ENCODE measurements at places on chromosomes 6 and 20.

GRCh38 chr20:2879146-2879545, 5.9 kb downstream of the PTPRA start:
- no peak for DNase-seq

DNA sequence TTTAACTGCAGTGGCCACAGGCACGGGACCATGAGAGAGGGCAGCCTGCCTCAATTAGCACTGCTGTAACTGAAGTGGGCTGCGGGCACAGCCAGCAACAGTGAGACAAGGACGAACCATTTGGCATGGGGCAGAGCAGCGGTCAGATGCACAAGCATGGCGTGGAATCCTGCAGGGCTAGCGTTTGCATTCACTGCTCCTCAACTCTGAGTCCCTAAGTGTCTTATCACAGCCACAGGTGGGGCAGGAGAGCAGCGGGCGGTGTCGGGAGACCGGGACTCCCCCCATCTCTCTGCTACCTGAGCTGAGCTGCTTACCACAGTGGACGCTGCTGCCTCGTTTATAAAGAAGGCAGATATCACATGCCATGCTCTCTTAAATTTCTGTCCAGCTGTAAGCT, 31.3 kb upstream of the PDE10A start:
- no peak for DNase-seq

DNA sequence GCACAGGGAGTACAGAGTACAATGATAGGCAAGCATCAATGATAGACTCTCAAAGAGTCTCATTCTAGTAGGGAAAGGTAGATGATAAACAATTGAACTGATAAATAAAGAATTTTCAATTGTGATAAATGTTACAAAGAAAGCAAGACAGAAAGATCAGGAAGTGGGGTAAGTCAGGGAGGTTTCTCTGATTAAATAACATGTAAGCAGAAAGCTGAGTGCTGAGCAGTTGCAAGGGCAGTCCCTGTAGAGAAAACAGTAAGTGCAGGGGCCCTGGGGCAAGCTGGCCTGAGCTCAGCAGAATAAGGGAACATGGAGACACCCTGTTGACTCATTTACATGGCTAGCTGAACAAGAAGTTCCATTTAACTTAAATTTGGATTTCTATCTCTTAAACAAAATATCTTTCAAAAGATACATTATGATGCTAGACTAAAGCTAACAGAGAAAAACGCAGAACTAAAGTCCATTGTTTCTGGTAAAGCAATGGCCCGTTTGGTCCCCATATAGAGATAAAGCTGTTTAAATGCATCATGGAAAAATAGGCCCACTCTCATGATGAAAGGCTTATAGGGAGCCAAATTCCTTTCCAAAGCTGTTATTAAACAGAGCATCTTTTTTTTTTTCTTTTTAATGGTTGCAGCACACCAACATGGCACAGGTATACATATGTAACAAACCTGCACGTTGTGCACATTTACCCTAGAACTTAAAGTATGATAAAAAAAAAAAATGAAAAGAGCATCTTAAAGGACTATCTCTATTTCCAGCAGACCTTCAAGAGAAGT, 5.3 kb upstream of the TNFAIP3 start:
- DNase-seq = peak; percentile 72

DNA sequence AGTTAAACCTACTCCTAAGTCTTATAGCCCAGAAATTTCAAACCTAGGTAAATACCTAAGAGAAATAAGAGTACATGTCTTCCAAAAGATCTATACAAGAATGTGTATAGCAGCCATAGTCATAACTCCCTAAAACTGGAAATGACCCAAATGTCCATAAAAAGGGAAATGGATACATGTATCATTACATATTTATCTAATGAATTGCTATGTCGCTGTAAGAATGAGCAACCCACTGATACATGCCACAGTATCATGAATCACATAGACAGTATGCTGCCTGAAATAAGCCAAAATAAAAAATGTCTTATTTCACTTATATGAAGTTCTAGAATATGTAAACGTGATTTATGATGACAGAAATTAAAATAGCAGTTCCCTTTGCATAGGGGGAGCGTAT, 679.5 kb downstream of the MAFB start:
- no peak for DNase-seq

DNA sequence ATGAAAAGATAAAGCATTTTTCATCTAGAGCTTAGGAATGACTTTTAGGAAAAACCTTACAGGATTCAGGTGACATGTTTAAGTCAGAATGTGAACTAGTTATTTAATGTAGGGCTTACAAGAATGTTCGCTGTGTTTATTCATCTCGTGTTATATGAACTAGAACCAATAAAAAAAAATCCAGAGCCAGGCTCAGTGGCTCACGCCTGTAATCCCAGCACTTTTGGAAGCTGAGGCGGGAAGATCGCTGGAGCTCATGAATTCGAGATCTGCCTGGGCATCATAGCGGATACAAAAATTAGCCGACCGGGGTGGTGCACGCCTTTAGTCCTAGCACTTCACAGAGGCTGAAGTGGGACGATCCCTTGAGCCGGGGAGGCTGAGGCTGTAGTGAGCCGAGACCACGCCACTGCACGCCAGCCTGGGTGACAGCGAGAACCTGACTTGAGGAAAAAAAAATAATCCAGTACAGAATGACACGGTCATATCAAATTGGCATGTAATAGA, 46.3 kb downstream of the OR2B2 start:
- DNase-seq = no peak

DNA sequence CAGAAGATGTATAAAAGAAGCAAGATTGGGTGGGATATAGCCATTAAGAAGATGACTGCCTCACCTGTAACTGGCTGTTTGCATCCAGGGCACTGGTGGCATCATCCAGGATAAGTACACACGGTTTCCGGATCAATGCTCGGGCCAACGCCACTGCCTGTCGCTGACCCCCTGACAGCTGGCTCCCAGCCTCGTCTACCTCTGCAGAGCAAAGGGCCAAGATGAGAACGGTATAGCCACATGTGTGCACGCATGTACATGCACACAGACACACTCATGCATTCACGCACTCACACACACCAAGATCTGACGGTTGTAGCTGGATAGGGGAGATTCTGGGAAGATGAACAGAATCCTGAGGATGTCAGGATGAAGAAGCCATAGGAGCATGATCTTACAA, 3.2 kb upstream of the PSMB8 start:
- no peak for DNase-seq

DNA sequence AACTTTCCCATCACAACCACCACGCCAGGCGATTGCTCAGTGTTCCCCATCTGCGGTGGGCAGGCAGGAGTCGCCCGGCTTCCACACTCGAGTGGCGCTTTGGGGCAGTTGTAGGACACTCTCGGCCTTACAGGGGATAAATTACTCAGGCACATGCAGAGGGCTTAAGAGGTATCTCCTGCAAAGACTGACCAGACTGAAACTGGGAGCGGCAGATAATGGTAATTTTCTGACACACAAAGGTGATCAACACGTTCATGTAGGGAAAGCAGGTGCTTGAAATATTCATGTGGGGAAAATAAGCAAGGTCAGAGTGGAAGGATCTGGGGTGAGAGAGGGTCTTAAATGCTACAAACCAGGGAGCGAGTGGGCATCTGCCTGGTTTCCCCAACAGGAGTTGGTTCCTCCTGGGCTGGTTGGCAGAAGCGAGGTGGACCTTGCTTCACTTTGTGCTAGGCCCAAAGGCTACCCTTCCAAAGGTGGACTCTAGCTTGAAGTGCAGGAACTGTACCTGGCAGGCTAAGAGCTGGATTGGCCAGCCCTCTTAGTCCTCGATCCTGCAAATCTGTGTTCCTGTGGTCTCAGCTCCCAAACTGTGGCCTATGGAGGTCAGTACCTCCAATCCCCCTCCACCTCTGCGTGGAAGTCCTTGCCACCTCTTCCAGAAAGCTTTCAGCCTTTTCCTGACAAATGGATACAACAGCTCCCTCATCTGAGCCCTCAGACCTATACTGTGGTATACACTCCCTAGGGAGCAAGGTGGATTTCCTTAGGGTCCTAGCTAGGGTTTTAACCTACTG, 16.7 kb downstream of the PLAGL2 start:
- no peak for DNase-seq

DNA sequence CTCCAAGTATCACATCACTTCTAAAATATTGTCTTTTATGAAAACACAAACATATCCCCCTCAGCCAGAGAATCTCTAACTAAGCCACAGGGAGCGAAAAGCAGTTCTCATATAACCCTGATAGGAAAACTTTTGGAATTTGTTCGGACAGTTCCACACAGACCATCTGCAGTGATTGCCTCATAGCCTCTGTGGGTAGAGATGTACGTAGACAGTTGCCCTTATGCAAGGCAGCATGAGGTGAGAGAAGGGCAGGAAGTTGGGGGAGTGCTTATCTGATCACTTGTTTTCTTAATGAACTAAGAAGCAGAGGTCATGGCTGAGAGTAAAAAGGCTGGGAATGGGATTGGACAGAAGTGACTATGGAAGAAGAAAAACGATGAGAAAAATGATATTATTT, 39.6 kb downstream of the SLC23A2 start:
- peak; percentile 65 for DNase-seq

GRCh38 chr20:43723186-43723585, 3.6 kb downstream of the GTSF1L start:
- no peak for DNase-seq

DNA sequence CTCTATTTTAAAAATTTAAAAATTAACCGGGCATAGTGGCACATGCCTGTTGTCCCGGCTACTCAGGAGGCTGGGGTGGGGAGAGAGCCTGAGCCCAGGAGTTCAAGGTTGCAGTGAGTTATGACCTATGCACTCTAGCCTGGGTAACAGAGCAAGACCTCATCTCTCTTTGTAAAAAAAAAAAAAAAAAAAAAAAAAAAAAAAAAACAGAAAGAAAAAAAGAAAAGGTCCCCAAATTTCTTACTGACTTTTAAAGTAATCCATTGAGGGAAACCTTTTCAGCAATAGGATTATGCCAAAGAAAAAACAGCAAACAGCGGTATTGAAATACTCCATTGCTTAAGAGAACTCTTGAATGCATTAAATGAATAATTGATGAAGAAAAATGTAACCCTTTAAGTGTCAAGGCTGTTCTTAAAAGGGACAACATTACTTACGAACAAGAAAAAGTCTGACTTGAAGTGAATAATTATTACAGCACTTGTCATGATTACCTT, 6.0 kb upstream of the DNAAF9 start:
- DNase-seq = no peak

GRCh38 chr6:3426927-3427686, 29.7 kb downstream of the SLC22A23 start:
- DNase-seq = no peak

- no peak for DNase-seq
Measured at GRCh38 chr6:99236010-99236409, 113.5 kb downstream of the FAXC start.

DNA sequence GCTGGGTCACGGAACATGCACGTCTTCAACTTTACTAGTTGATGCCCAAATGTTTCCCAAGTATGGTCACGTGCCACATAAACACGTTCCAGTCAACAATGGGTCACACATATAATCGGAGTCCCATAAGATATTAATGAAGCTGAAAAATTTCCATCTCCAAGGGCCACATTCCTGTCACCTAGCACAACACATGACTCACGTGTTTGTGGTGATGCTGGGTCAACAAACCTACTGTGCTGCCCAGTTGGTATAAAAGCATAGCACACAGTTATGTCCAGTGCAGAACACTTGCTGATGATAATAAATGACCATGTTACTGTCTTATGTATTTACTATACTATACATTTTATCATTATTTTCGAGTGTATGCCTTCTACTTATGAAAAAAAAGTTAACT, 68.0 kb upstream of the INSM1 start:
- no peak for DNase-seq

DNA sequence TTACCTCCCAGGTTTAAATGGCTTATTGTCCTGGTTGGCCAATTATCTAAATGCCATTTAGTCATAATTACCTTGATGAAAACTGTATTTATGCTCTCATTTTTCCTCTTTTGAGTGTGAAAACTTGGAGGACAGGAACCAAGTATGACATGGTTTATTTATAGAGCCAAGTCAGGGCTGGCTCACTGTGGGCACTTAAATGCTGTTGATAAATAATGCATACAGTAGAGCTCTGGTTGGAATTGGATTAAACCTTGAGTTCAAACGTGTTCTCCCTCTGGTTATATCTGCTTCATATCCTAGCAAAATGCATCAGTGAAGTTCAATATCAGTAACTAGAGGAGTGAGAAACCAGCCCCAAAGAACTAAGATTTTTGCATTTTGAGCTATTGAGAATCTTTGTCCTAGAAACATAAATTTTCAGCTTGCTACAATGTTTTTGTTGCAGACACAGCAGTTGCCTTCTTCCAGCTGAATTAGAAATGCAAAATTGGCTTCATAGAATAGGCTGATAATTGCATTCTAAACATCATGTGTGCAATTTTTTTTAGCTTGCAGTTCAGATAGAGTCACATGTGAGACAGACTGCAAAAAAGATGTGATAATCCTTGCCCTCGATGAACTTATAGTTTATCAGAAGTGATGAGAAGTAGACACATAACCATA, 255.8 kb downstream of the BTBD3 start:
- no peak for DNase-seq

DNA sequence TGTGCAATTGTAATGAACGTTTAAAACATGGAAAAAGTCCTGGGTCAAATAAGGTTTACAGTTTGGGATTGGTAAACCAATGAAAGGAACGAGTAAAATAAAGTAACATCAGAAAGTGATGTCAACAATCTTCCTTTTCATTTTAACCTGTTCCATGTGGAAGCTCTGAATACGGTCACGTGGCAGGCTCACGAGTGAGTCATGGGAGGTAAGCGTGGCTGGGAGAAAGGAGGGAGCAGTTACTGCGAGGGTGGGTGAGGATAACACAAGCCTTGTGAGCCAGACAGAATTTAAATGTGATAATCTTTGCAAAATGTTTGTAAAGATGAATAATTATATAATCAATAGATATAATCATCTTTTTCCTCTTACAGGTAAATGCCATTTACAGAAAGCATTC, 171.3 kb upstream of the HDAC2 start:
- no peak for DNase-seq

DNA sequence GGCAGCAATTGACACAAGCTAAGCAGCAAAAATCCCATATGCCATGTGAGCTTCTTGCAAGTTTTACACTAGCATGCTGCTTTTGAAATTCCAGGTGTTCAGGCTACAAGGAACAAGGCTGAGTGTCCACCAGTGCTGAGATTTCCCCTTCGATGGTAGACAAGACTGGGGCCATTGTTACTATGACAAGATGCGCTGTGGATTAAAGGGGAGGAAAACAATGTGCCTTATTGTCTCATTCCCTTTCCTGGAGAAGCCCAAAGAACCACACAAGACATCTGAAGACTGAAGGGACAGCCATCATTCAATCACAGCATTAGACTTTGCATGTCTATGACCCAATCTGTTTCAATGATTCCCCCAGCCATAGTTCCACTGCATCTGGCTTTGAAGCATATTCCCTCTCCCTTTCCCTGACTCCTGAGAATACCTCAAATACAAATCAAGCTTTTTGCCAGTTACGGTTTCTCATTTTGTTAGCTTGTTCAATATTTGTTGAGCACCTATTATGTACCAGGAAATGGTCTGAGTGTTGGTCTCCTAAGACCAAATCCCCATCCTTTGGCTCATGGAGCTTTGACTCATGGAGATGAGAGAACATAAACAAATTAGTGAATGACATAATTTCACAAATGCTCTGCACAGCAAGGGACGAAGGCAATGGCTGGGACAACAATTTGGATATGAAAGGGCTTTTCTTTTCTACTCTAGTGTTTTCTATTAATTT, 23.4 kb upstream of the SCGN start:
- DNase-seq = no peak

- no peak for DNase-seq
Measured at GRCh38 chr20:20277894-20278335, 90.0 kb upstream of the INSM1 start.

- peak; percentile 78 for DNase-seq
Measured at GRCh38 chr20:38751360-38751976, 3.2 kb downstream of the ACTR5 start.

- no peak for DNase-seq
Measured at GRCh38 chr6:90411292-90411781, 114.7 kb upstream of the BACH2 start.

- DNase-seq = no peak
Measured at GRCh38 chr20:37513779-37514359, 7.2 kb upstream of the NNAT start.
